Islet precursor cell (in vitro differentiated cells): ENCODE measurements at places on chromosomes 16 and 17.

GRCh38 chr17:78988152-78988551, 8.4 kb upstream of the LGALS3BP start:
- no peak for DNase-seq

- DNase-seq = no peak
Observed at GRCh38 chr16:81709016-81709900, 69.8 kb upstream of the PLCG2 start.

GRCh38 chr17:39701012-39701783, 1.3 kb downstream of the ERBB2 start:
- DNase-seq = peak; percentile 74

DNA sequence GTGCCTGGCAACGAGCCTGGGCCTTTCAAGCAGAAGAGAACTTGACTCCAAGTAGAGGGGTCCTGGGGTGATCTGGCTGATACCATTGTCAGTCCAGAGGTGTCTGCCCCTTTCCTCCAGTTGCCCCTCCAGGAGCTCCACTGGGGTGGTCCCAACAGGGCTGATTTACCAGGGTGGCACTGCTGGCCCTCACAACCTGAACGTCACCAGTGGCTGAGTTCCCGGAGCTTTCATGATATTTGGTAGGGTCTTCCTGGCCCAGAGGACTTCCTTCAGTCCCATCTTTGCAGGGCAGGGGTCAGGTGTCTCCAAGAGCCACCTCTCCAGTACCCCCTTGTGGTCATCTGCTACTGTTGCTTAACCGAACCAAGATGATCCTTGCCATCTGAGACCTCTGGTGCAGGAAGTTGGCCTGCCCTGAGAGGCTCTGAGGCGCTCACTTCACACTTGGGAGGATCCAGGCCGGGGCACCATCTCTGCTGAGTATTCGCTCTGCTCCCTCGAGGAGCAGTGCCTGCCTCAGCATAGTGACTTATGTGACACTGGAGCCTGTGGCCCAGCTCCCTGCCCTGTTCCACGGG, 3.5 kb downstream of the LIMD2 start:
- DNase-seq = peak; percentile 86

- DNase-seq = no peak
Observed at GRCh38 chr16:17668386-17668785, 197.6 kb upstream of the XYLT1 start.

DNA sequence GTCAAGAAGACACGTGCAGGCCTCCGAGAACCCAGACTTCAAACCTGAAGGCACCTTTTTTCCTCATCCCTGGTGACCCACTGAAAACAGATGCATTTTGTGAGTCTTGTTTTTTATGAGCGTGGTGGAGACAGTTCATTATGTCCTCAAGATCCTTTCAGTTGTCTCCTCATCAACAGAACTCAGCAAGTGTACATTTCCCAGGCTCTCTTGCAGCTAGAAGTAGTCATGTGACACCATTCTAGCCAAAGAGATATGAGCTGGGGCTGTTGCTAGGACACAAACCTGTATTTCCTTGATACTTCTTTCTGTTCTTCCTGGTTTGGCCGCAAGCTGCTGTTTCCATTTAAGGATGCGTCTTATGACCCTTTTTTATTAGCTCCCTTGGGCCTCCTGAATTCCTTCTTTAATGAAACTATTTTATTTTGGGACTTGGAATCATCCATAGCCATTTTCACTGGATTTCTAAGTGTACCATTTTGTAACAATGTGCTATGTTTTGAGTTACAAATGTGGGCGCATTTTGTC, 135.7 kb upstream of the FOXF1 start:
- no peak for DNase-seq

DNA sequence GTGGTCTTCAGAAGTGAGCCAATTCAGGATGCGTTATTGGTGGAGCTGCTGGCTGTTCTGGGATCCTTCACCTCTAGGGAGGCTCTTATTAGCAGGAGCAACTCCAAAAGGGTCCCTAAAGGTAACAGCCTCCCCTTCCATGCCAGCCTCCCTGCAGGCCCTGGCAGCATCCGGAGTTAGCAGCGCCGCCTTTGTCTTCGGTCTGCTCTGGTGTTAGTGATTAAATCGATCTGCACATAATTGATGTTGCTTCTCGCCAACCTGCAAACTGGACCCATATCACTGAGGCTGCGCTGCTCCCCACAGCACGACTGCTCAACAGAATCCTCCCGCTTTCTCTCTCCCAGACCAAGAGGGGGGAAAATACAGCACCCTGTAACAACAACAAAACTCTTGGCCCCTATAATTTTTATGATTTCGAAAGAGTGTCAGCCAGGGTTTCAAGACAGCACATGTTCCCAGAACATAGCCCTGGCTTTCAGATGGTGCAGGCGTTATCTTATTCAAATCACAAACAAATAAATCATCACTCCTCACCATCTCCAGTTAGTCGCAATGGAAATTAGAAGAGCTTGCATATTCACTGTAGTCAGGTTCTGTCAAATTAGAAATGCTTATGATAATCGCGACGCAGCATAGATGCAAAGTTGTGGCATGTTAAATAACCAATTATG, 76.0 kb downstream of the IRX3 start:
- no peak for DNase-seq

DNA sequence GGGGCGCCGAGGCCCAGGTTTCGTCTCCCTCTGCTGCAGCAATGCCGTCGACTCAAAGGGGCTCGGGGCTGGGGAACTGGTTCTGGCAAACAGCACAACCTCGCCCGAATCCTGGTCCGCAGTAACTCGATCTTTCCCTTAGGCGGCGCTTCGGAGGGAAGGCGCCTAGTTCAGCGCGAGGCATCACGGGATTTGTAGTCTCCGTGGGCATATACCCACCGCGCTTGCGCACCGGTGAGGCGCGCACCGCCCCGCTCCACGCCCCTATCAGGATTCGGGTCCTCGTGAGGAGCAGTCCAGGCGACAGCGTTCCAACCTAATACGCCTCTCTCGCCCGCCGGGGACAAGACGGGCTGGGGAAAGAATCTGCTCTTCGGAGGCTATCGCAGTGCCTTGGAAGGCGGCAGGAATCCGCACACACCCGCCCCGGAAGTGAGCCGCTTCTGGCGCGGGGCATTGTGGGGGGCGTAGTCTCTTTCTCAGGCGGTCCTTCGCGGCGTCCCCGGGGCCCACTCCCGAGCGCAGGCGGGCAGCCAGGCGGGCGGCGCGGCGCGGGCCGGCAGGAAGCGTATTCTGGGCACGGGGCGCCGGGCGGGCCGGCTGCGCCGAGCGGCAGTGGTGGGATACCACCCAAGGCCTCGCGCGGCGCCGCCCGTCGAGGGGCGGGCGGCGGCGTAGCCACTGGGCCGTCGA, at the start of gene THAP11:
THAP11 (plus strand) TSS at position 505 of the 693 bp plus-strand sequence. CDS start 235 bp downstream, outside the sequence.
- peak; percentile 98 for DNase-seq

GRCh38 chr17:5526821-5527598, 40.6 kb downstream of the MIS12 start:
- DNase-seq = peak; percentile 100

- DNase-seq = no peak
Observed at GRCh38 chr17:53420035-53420641, 402.6 kb upstream of the KIF2B start.

GRCh38 chr17:17412326-17412725, 64.5 kb upstream of the MED9 start:
- DNase-seq = peak; percentile 78

DNA sequence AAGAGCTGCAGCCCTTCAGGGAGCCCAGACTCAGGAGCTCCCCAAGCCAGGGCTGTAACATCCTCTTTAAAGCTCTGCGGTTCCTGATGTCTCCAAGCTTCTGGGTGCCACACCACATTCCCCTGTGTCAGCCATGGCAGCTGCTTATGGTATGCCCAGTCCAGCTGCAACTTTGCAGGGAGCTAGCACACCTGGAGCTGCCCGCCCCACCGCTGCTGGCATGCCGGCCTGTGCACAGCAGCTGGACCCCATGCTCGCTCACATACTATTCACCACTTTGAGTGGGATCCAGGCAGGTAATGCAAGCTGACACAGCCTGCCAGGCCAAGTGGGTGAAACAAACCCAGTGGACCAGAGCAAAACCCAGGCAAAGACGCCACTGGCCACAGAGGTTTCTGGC, 305.6 kb upstream of the AXIN2 start:
- no peak for DNase-seq

GRCh38 chr17:72297326-72298115, 176.7 kb downstream of the SOX9 start:
- peak; percentile 79 for DNase-seq

DNA sequence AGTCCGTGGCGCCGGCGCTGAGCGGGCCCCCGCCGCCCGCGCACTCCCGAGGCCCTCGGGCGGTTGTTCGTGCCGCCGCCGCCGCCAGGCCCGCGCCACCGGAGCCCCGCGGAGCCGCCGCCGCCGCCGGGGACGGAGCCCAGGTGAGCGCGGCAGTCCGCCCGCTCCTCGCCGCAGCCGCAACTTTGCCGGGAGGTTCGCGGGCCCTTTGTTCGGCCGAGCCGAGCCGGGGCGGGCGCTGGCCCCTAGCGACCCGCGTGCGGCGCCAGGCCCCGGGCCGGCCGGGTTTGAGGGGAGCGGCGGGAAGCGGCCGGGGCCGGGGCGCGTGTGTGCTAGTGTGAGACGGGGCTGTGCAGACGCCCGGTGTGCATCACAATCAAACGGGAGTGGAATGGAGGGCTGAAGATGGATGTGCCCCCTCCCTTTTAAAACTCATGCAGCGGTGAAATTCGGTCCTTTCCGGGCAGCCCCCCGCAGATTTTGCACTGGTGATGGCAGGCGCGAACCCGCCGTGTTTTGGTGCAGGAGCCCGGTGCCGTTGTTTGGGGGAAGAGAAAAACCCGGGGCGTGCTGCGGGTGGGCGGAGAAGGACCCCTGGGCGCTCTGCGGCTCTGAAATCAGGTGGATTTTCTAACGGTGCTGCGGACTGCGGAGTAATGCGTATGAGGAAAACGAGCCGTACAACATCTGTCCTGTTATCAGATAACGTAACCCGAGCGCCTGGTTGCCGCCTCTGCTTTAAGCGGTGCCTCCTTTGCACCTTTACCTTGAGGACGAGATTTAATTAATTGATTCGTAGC, 823 bp downstream of the TNRC6C start:
- DNase-seq = peak; percentile 62

DNA sequence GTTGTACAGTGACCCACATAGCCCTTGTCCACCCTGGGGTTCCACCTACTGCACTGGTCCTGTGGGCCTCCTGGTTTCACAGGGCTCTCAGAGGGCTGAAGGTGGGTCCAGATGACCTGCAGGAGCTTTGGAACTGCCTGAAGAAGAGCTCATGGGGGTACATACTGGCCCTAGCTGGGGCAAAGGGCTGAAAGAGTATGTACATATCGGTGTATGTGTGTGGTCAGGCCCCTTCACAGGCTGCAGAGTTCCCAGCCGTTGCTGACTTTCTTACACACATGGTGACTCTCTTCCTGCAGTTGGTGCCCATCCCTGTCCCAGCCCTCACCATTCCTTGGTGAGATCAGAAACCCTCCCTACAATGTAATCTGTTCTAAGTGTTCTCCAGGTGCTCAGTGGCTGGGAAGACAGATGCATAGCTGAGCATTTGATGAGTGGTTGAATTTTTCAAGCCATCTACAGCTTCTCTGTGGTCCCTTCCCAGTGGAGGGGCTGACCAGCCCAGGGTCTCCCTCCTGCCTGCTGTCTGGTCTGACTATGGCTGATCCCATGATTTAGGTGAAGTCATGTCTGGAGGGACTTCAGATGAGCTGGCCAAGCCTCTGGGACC, 2.4 kb upstream of the NFATC3 start:
- no peak for DNase-seq

DNA sequence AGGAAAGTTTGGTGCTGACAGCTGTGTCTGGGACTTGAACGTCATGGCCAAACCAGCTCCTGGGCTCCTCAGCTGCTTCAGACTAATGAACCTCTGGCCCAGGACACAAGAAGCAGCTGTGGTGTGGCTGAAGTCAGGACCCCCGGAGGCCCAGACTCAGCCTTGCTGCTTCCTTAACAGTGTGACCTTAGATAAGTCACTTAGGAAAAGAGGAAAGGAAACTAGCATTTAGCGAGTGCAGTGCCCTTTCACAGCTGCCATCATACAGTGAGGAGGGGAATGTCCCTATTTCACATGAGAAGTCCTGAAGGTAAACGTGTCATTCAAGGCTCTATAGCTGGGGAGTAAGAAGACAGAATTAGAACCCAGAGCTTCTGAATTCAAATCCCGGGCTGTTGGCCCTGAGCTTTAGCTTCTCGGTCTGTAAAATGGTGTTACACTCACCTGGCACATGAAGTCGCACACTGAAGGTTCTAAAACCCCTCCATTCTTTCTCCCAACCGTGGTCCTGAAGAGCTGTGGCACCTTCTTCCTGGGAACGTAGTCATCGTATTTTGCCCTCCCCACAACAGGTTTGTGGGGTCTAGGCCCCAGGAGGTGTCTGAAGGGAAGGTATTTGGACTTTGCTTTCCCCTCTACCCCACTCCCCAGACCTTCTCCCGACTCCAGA, 910 bp upstream of the RAMP2 start:
- no peak for DNase-seq

DNA sequence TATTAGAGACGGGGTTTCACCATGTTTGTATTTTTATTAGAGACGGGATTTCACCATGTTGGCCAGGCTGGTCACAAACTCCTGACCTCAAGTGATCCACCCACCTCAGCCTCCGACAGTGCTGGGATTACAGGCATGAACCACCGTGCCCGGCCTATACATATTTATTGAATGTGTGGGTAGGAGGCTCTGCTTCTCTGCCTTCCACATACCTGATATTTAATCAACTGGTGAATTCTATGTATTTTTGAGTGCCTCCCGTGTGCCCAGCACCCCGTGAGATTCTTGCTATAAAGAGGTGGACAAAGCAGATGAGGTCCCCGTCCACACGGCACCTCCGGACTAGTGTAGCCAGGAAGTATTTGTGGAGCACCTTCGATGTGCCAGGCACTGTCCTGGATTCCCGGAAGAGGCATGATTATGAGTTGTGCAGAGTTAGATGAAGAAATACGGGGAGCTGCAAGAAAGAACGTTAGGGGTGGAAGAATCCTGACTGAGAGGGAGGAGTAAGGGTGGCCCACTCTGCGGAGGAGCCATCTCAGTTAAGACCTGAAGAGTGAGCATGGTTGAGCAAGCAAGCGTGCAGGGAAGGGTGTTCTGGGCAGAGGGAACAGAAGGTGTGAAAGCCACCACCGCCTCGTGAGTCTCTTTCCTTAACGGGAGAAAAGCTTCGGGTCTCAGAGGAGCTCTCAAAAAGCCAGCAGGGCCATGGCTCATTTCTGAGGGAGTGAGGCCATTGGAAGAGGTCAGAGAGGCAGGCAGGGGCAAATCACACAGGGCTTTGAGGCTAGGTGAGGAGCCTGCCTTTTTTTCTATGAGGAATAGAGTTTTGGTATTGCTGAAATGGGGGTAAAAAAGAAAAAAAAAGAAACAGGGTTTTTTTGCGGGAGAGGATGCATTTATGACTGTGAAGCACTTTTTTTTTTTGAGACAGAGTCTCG, 21.2 kb downstream of the CRISPLD2 start:
- no peak for DNase-seq

GRCh38 chr16:53123747-53124146, 69.0 kb downstream of the CHD9 start:
- no peak for DNase-seq

- DNase-seq = no peak
Observed at GRCh38 chr17:42803074-42803883, 4.6 kb downstream of the CNTD1 start.

GRCh38 chr16:55559233-55559632, 7.3 kb upstream of the CAPNS2 start:
- no peak for DNase-seq
